ENCODE measurements at places on chromosomes 7 and 10. TPM values are rescaled to one million over a fixed set of nuclear protein-coding genes. Genes with fewer than 3 reads are reported as not detected.

Gene ELN
- 0.38 TPM for total RNA-seq

Gene FEZF1
- not detected for total RNA-seq

Gene PHKG1
- not detected for total RNA-seq

Gene PROSER2
- 86.5 TPM for total RNA-seq

Gene C10orf143
- 1.6 TPM for total RNA-seq

Gene SH2D4B
- not detected for total RNA-seq

Gene HTR5A
- not detected for total RNA-seq

Gene FKBP9
- 91.4 TPM for total RNA-seq

Gene ANLN
- 255 TPM for total RNA-seq

Gene UNCX
- total RNA-seq = not detected

Gene LLCFC1
- not detected for total RNA-seq

Gene ZNF273
- 2.8 TPM for total RNA-seq

Gene CPVL
- 10.3 TPM for total RNA-seq

Gene CFAP46
- total RNA-seq = 2.3 TPM

Gene H2BK1
- not detected for total RNA-seq
